ENCODE measurements at places on chromosomes 4 and X.
A peak's percentile ranks its signal among the peaks of the same experiment; 100 is the strongest.

GRCh38 chrX:73851014-73852009, 288.3 kb downstream of the CHIC1 start:
- no peak for DNase-seq

DNA sequence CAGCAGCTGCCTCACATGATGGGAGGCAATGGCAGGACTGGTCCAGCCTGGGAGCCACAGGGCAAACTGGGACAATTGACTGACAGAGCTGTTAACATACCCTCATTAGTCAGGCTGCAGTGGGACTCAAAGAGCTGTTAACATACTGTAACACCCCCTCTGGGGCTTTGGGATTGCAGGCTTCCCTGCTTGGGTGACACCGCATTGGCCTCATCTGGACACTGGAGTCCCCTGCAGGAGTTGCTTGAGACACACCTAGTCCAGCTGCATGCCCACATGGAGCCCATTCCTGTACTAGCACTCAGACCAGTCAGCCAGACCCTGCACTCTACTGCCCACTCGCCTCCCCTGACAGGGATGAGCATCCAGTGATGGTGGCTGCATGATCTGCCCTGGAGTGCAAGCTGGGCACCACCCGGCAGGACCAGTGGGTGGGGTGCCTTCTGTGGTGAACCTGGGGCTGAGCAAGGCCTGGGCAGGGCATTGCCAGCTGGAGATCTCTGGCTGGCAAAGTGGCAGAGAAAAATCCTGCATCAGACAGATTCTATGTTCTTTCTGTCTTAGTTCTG, 138.8 kb downstream of the DTHD1 start:
- DNase-seq, result no peak

DNA sequence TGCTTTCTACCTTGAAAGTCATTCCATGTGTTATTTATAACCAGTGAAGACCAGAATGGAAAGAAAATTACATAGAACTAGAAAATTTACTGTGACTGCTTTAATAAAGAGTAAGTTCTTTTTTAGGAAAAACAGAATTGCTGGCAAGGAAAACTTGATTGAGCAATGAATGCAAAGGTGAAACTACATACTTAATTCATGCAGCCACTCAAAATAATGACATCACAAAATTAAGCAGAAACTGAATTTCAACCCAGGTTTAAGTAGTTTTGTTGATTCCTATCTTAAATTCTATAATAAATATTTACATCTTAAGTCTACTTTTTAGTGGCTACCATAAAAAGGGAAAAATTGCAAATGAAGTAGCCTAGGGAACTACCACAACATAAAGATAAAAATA, 14.0 kb downstream of the CHM start:
- no peak for DNase-seq

DNA sequence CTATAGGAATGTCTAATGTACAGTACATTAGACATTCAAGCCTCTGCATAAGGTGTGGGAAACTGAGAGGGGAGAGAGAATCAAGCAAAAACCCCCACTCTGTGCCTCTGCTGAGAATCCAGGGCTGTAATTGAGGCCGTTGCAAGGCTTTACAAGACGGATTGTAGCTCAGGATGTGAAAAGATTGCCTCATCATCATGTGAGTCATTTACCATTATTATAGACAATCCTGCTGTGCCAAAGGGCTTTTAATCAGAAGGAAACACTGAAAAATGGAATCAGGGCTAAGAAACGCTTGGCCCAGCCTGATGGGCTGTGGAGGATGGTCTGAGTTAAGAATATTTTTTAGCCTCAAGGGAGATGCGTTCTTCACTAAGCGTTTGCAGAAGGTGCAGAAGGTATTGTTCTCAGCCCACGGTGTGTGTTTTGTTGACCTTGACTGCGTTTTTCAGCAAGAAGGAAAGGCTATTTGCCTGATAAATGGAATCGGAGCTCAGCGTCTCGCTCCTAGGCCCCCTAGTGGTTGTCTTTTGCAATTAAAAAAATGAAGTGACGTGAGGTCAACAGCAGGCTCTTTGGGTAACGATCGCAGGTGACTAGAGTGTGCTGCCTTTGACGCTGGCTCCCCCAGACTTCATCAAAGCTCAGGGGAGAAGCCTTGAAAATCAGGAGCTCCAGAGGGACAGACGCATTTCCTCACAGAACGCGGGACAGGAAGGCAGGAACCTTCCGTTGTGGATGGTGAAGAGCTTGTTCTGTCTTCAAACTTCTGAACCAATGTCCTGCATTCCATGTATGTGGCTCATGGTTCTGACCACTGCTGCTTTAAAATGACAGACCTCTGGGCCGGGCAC, 18.1 kb upstream of the CHRNA9 start:
- no peak for DNase-seq

GRCh38 chr4:141900856-141901255, 264.5 kb downstream of the IL15 start:
- DNase-seq, result no peak

DNA sequence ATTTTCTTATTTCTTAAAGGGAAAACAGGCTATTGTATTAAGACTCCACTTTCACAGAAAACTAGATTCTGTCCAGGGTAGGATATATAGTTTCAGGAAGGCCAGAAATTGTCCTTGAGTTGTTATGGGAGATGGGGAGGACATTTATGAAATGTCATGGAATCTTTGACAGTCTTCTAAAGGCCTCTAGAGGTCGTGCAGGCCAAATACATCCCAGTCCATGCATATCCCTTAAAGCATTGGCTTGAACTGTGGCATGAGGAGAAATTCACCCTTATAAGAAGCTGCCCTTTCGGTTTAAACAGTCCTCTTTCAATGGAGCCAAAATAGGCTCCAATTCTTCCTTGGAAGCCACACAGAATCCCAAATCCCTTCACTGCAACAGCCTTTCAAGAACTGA, 183.6 kb upstream of the NOCT start:
- no peak for DNase-seq

DNA sequence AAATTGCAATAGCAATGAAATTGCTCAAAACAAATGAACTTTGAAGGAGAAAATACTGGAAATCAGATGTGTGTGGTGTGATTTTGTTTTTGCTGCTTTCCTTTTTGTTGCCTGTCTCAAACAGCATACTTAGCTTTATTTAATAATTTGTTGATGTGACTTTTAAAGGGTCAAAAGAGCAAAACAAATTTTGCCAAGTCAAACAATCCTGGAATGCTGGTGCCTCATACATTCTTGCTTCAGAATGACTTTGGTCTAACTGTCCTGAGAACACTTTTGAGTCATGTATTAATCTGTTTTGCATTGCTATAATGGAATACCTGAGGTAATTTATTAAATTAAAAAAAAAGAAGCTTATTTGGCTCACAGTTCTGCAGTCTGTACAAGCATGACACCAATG, 3.4 kb downstream of the PF4V1 start:
- DNase-seq, result no peak

DNA sequence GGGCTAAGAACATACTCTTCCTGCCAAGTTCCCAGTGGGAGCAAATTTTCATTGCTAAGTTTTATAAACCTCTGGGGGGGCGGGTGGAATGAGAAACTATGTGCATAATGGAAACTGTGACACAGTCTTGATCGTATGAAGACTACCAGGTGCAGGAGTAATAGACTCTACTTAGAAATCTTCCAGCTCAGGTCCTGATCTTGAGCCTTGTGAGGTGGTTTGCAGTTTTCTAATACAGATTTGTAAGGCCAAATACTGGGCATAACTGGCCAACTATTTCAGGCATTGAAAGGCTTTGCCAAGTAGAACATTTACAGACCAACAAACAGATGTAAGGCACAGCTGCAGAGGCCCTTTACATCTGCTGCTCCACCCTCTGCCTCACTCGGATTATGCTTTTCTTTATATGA, 89.7 kb upstream of the CBR4 start:
- DNase-seq, result no peak

GRCh38 chr4:140844061-140844460, 87.9 kb upstream of the TBC1D9 start:
- DNase-seq, result no peak

- DNase-seq, result no peak
Measured at GRCh38 chr4:161791796-161792556, 371.8 kb downstream of the FSTL5 start.

GRCh38 chr4:123945301-123945700, 548.7 kb downstream of the SPRY1 start:
- DNase-seq, result no peak

GRCh38 chrX:72262077-72262476, 15.0 kb downstream of the RPS4X start:
- no peak for DNase-seq

DNA sequence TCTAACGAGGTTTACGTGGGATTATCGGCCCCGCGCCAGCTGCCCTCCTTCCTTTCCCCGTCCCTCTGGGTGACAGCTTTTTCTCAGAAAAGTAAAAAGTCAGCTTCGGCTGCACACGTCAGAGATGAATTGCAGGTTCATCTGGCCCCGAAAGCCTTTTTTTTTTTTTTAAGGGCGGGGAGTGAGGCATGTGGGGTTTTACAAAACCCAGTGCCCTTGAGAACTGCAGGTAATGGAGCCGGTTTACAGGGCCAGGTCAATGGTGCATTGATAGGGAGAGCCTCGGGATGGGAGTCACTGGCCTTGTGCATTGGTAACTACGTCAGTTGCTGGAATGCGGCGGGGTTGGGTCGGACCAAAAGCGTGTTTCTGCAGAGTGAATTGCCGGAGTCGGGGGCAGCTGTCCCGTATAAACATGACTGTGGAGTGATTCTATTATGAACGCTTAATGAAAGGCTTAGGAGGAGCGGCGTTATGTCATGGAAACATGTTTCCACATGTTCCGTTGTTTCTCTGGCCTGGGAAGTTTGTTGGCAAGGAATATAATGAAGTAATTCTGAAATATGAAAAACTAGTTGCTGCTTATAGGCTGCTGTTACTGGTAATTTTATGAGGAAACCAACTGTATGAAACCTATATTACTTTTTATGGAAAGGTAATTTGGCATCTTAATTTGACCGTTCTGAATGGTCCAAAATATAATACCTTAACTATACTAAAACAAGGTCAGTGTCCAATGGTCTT, 1.1 kb downstream of the HSPA4L start:
- DNase-seq, result peak; percentile 67

DNA sequence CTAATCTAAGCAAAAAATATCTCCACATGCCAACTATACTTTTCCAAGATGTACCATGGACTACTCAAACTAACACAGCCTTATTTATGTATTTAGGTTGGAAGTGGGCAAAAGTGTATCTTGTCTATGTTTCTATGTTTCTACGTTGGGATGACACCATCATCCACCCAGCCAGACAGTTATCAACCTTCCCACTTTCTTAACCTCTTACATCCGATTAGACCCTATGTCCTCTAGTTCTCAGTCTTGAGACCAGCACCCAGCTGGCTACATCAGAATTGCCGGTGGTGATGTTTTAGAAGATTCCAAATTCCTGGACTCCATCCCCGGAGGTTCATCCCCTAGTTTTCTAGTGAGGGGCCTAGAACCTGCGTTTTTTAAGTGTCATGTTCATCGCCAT, 1.0 kb upstream of the AASDH start:
- no peak for DNase-seq

DNA sequence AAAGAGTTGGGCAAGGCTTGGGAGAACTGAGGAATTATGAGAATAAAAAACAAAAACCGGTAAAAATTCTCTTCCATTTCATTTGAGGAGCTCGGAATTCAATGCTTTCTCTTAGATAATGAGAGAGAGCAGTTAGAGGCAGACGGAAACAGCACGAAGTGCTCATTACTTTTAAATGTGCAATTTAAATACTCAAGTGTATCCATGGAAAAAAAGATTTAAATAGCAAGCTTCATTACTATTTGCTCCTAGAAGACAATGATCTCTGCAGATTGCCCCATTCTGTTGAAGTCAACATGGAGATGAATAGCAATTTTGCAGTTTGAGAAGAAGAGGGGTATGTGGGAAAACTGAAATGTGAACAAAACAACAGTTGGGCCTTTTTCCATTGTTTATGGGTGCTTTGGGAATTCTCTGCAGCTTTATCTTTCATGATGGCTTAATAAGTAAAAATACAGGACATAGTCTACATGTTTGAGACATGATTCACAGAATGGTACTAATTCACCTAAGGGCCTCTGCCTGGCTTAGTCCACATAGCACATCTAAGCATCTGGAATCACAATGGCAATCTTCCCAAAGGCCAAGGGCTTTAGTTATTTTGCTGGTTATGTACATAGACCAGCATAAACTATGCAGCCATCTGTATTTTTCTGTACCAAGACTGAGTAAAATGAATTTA, 512.7 kb upstream of the FAT1 start:
- DNase-seq, result no peak

- peak; percentile 36 for DNase-seq
Measured at GRCh38 chr4:68373513-68373912, 23.6 kb upstream of the YTHDC1 start.

DNA sequence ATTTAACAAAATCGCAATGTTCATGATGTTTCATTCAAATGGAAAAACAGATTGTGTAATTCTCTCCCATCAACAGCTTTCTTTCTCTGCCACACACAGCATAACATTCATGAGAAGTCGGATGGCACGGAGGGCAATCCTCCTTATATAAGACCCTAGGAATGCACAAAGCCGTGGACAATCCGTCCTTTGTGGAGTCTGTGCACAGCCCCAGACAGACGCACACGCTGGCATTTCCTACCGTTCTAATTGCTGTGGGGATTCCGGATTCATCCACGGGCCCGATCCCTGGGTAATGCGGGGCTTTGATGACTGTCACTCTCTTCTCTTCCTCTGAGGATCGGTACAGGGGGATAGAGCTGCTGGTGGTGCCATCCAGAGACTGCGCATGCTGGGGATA, 121.9 kb upstream of the PDLIM3 start:
- no peak for DNase-seq

DNA sequence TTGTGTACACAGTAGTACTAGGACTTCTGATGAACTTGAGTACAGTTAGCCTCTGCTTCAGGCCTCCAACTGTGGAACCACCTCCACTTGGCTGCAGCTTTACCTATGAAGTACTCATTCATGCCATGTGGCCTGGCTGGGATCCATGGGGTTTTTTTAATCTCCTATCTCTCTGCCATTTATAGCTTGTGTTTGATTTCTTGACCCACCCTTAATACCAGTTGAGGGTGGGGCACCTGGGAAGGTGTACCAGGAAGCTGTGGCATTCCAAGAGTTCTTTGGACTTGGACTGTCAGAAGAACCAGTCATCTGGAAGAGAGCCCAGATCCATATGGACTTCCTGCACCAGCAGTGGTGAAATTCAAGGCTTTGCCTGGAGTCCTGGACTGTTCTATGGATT, 230.1 kb downstream of the SHROOM3 start:
- DNase-seq, result no peak

DNA sequence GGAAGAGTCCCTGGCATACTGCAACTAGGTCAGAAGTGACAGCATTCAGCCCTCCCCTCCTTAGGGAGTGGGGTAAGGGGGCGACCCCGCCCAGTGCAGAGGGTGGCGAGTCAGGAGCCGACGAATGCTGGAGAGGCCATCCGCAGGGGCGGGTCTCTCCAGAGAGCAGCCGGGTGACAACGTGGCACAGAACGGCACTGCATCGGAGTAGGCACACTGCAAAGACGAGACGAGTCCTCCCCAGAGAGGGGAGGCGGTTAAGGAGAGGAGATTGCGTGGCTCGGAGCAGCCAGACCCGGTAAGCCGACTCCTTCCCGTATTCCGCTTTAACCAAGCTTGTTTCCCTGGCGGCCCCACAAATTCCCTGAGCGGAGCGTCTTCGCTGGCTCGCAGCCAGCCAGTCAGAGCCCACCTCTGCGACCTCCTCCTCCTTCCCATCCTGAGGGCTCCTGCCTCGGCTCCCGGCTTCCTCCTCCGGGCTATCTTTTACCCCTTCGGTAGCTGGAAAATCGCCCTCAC, 54.9 kb downstream of the LINC00632 start:
- DNase-seq, result peak; percentile 33
